ENCODE measurements at places on chromosomes 7 and 10.

- no peak for DNase-seq
Observed at GRCh38 chr10:9262770-9263169, 1208.3 kb downstream of the GATA3 start.

DNA sequence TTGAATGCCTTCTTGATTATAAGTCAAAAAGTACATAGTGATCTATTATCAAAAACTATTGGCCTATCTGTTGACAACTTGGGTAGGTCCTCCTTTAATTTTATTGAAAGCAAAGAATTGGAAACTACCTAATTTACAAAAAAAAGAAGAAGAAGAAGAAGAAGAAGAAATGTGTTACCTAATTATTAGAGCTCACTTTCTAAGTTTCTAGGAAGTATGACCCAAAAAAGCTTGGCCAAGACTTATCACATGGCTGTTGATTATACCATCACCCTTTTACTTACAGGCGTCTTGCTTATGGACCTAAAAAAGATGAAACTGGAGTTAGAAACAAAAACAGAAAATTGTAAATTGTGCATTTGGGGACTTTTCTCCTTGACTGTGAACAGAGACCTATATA lies 81.8 kb upstream of the PIK3CG start:
- DNase-seq = no peak

DNA sequence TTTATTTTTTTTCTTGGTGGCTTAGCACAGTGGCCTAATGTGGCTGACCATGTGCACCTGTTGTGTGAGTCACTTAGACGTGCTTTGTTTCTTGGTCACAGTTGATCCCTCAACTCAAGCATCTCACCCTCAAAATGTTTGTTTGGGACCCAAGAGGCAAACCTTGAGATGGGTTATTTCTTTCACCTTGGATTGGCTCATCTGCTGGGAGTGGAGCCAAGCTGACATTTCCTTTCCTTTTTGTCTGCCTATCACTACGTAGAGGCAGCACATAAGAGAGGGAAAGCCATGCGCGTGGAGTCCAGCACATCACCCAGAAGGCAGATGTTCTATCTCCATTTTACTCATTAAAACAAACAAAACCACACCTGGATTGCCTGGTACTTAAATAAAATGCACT lies 6.4 kb upstream of the PRKCQ start:
- no peak for DNase-seq

DNA sequence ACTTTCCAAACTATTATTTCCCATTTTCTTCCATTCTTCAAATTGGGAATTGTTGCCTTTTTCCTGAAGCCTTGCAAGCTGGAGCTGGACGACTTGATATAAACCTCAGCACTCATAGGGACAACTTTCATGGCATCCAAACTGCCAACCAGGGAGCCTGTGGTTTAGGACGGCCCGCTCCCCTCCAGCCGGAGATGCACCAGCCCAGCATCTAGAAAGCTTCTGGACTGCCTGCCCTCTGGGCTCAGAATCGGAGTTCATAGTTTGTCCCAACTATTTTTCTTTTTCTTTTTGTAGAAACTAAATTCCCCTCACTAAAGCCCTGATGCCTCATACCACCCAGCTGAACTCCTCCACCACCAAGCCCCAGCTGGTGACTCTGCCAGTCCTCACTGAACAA lies 200.3 kb downstream of the DNAJB6 start:
- DNase-seq = no peak

GRCh38 chr7:29488977-29489376 lies 74.7 kb upstream of the PRR15 start:
- DNase-seq = no peak

DNA sequence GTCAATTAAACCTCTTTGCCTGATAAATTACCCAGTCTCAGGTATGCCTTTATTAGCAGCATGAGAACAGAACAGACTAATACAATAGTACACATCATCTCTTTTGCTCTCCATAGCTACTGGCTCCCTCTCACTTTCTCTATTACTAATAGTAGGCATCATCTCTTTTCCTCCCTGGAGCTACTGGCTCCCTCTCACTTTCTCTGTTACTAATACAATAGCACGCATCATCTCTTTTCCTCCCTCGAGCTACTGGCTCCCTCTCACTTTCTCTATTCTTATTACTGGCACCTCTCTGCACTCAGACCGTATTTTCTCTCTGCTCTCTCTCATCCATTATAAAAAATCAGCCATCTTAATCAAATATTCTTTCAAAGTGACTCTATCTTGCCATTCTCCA lies 37.1 kb downstream of the SLC25A13 start:
- no peak for DNase-seq

GRCh38 chr7:21355406-21355874 lies 72.4 kb upstream of the SP4 start:
- no peak for DNase-seq

All from eye (tissue), 1 donor.